Activated CD4-positive, alpha-beta memory T cell treated with anti-CD3 and anti-CD28 coated beads for 36 hours (primary cell): ENCODE measurements at places on chromosomes 11 and 22. TPM values are rescaled to one million over a fixed set of nuclear protein-coding genes. Genes with fewer than 3 reads are reported as not detected.

DNA sequence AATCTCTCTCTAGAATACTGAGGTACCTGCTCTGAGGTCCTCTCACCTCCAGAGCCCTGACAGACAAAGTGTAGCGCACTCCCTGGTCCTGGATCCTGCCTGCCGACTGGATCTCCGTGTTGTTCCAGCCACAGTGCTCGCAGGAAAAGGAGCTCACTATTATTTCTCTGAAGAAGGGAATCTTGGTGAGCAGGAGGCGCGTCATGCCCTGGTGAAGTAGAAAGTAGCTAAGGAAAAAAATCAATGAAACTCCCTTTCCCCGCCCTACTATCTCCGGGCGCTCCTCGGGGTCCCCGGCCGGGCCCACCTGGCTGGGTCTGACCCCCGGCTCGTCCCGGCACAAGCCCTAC lies 412 bp downstream of the ZPR1 start:
- peak overlapping the region; percentile 95 for H3K4me3 ChIP-seq
- H3K27ac ChIP-seq: peak overlapping the region; percentile 80
- peaks cover 45% of the 10 kb centered on the region for H3K36me3 ChIP-seq
- peaks cover 59% of the 10 kb centered on the region for H3K4me1 ChIP-seq

GRCh38 chr11:123246749-123247495 lies 51.9 kb upstream of the CLMP start:
- no peak overlapping the region for H3K27ac ChIP-seq
- H3K4me1 ChIP-seq: peaks cover 6% of the 10 kb centered on the region
- peak; percentile 89 for DNase-seq
- peaks cover 4% of the 10 kb centered on the region for H3K27me3 ChIP-seq
- no peaks in the 10 kb centered on the region for H3K36me3 ChIP-seq

GRCh38 chr22:41206719-41207118 lies 1.6 kb downstream of the L3MBTL2 start:
- H3K4me1 ChIP-seq: peaks cover 26% of the 10 kb centered on the region
- DNase-seq: no peak
- H3K27ac ChIP-seq: peak overlapping the region; percentile 42
- H3K4me3 ChIP-seq: peak overlapping the region; percentile 43

- peak; percentile 92 for DNase-seq
- H3K27ac ChIP-seq: peak within 1 kb of the TSS; percentile 96
- H3K4me3 ChIP-seq: peak within 1 kb of the TSS; percentile 95
These were observed at the start of gene DCPS for GRCh38 chr11:126303623-126304456. DCPS (plus strand) TSS chr11:126304060; CDS start chr11:126304081, 21 bp downstream.

The LUZP2 gene
- not detected for total RNA-seq

The MCAM gene
- total RNA-seq: 8.2 TPM

The RAB39A gene
- total RNA-seq: 0.29 TPM
